ENCODE measurements at places on chromosomes 1 and 21.

DNA sequence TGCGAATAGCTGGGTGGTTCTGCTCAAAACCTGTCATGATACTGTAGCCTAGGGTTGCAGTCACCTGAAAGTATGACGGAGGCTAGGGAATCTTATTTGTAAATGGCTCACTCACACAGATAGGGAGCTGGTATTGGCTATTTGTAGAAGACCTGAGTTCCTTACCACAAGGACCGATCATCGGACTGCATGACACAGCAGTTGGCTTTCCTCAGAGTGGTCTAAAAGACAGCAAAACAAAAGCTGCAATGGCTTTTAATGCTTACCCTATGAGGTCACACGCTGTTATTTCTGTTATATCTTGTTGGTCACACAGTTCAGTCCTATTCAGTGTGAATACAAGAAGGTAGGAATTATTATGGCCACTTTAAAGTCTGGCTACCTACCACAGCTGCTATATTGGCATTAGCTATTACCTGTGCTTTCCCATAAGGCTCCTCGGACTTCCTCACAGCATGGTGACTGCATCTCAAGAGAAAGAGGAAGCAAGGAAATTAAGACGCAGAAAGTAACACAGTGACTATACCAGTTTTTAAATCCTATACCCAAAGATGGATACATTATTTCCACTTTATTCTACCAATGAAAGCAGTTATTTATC, 68.4 kb upstream of the LRRC7 start:
- DNase-seq: no peak

- DNase-seq: no peak
Measured at GRCh38 chr1:212814537-212815334, 23.0 kb downstream of the TATDN3 start.

GRCh38 chr21:32108566-32108965, 170.3 kb downstream of the MIS18A start:
- no peak for DNase-seq

GRCh38 chr1:65317866-65318653, 8.7 kb downstream of the DNAJC6 start:
- DNase-seq: no peak

GRCh38 chr1:64743954-64744491, 852 bp upstream of the RAVER2 start:
- no peak for DNase-seq

GRCh38 chr1:53026254-53026653, 35.8 kb upstream of the PODN start:
- no peak for DNase-seq

DNA sequence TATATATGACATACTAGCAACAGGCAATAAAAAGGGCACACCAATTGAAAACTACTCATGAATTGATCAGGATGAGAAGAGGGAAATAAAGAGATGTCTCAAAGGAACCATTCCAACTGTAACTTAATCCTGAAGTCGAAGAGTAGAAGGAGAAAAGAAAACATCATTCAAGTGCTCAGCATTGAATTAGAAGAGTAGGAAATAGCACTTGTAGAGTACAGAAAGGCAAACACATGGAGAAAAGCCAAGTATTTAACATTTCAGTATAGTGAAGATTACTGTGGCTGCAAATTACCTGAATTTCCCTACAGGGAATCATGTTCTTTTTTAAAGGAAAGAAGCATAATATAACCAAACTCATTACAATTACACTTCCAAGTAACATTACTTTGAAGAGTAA, 205.0 kb downstream of the KCTD3 start:
- no peak for DNase-seq

- DNase-seq: no peak
Measured at GRCh38 chr1:104294259-104294658, 544.6 kb downstream of the AMY1C start.

DNA sequence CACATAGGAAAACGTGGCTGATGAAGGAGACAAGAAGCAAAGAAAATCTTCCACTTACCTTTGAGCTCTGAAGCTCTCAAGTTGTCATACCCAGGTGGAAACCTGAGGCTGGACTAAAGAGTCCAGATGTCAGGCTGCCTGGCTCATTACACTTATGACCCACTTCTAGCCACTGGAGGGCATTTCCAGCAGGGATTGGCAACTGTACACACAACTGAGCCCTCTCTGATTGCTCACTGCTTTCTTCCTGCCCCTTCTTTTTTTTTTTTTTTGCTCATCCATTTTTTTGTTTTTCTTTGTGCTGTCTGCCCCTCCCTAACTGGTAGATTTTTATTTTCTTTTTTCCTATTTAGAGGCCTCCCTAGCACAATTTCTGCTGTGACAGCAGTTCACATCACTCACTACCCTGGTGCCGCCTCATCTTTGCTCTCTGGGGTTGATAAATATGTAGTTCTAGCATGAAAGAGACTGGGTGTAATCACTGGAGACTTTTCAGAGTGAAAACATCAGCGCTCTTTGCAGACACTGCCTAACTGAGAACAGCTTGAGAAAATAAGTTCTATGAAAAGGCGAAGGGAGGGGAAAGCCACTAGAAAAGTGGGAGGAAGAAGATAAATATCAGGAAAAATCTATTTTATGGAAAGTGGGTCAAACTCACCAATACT, 334.5 kb downstream of the NUF2 start:
- no peak for DNase-seq

- no peak for DNase-seq
Measured at GRCh38 chr1:1988061-1988945, 15.3 kb downstream of the CFAP74 start.

GRCh38 chr1:93730621-93731020, 49.0 kb upstream of the BCAR3 start:
- DNase-seq: no peak

DNA sequence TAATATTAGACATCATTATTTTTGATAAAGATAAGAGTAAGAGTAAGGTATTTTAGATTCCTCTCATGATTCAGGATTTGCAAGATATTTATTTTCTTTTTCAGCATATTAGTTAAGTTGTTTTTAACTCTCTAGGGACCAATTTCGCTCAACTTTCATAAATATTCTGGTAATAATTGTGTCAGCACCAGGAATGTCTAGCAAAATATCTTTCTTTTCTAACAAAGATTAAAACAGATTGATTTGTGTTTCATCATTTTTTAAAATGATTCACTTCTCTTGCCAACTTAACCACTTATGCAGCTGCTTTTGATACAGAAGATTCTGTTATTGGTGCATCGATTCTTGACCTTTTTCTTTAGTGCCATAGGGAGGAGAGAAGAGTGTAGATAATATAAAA, 172.8 kb upstream of the PTGFR start:
- no peak for DNase-seq

DNA sequence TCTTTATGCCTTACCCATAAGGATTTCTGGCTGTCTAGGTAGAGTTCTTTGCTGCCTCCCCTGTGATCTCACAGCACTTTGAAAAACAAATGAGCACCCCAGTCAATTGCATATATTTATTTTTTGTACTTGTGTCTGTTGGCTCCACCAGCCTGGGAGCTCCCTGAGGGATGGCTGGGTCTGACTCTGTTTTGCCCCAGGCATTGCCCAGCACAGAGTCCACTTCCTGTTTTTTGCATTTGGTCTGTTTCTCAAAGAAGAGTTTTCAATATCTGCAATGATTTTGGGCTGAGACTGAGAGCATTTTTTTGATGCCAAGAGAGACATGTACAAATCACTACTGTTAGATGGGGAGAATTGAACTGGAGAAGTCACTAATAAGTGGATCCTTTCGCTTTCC, 125.0 kb downstream of the FOXD2 start:
- no peak for DNase-seq

- no peak for DNase-seq
Measured at GRCh38 chr1:18740617-18741016, 110.0 kb downstream of the PAX7 start.

GRCh38 chr21:43354026-43354420, 72.9 kb downstream of the SIK1 start:
- no peak for DNase-seq

All from right forelimb (tissue), 1 donor.